ENCODE measurements at places on chromosomes 1 and 21. TPM values are rescaled to one million over a fixed set of nuclear protein-coding genes. Genes with fewer than 3 reads are reported as not detected.

GPR61 gene
- 1.7 TPM for total RNA-seq

S100A1 gene
- total RNA-seq = 498 TPM

MEX3A gene
- 0.27 TPM for total RNA-seq

- no peak for DNase-seq
These were observed 109.2 kb downstream of the DDX20 start for GRCh38 chr1:111864862-111865261.

DNA sequence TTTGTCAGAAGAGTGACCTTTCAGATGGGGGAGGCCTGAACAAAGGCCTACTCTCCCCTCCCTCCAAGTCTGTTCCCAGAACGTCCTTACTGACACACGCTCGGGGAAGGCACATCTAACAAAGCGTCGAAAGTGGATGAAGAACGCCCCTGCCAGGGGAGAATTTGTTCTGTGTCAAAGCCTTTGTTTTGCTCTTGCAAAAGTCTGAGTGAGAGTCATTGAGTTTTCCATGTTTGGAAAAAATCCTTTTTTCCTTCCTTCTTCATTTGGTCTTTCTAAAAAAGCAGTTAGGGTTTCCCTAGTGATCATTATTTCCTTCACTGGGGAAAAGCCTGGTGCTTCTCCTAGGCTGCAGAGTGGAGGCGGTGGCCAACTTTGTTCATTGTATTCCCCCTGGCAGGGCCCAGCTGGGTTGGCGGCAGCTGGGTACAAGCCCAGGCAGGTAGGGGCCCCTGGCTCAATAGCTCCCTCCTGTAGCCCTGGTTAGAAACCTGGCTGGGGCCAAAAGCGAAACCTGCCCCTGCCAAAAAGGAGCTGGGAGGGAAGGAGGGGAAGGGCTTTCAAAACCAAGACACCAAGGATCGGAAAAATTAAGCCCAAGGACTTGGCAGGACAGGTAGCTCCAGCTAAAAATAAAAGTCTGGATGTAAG is 81.1 kb downstream of the ITPKB start:
- no peak for DNase-seq

DNA sequence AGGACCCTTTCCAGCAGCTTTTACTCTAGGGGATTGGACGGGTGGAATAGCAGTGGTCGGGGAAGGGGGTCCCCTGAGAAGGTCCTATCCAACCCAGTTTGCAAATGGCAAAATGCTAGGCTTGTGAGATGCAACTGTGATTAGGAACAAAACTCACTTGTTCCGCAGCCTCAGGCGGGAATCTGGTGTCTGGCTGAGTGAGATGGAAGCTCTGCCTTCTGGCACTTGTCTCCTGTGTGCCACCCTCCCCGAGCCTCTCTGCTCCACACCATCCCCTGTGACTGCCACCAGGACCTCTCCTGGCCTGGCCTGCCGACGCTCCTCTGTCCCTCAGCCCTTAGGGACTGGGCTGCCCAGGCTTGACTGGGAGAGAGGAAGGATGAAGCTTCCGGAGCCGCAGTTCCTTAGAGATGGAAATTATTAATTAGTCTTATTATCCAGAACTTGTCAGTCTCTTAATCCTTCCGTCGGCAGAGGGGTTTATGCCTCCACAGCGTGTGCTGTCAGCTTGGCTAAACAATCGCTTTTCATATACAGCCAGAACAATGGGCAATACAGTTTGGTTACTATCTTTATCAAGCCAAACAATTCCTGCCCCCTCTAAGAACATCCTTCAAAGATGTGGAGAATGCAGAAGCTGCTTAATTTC is 292.8 kb upstream of the VAMP3 start:
- DNase-seq = no peak

- DNase-seq = no peak
These were observed 35.8 kb upstream of the IFNGR2 start for GRCh38 chr21:33367309-33367973.

- DNase-seq = peak; percentile 78
These were observed 95.9 kb downstream of the KCNJ15 start for GRCh38 chr21:38352536-38353219.

- peak; percentile 39 for DNase-seq
These were observed 4.4 kb downstream of the JMJD4 start for GRCh38 chr1:227730630-227731151.

- DNase-seq = peak; percentile 25
These were observed 771 bp upstream of the NTNG1 start for GRCh38 chr1:107139833-107140702.
